Activated CD4-positive, alpha-beta T cell treated with anti-CD3 and anti-CD28 coated beads, Interleukin-2, amount 50 U/mL, for 1 hour (primary cell): ENCODE measurements at places on chromosomes 12 and 14.

GRCh38 chr12:89138048-89138852 is 214.1 kb downstream of the DUSP6 start:
- DNase-seq = no peak

DNA sequence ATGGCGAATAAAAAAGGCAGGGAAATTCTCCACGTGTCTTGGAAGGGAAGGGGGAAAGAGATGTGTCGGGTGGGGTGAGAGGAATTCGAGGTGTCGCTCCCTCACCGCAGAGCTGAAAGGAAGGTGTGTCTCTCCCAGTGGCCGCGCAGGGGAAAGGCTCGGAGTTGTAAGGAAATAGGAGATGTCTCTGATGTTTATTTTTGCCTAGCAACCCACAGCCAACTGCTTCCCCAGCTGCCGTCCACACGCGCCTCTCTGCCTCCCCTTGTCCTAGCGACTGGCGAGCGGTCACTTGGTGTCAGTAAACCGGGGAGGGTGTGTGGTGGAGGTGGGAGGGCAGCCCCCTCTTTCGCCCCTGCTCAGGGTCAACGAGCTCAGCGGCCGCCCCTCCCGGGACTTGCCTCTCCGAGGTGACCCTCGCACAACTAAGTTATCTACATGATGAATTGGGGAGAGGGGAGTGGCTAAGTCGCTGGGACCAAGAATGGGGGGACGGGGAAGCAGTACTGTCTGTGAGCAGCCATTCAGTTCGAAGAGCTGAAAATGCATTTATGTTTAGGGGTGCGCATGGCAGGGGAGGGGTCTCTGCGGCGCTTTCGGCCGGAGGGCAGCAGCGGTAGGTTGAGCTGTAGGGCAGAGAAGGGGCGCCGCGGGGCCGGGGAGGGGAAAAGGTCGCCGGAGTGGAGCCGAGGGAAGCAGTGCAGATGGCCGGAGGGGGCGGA is 585 bp upstream of the DYRK2 start:
- DNase-seq = peak; percentile 34

GRCh38 chr12:21627924-21628323 is 23.3 kb upstream of the GYS2 start:
- no peak for DNase-seq

DNA sequence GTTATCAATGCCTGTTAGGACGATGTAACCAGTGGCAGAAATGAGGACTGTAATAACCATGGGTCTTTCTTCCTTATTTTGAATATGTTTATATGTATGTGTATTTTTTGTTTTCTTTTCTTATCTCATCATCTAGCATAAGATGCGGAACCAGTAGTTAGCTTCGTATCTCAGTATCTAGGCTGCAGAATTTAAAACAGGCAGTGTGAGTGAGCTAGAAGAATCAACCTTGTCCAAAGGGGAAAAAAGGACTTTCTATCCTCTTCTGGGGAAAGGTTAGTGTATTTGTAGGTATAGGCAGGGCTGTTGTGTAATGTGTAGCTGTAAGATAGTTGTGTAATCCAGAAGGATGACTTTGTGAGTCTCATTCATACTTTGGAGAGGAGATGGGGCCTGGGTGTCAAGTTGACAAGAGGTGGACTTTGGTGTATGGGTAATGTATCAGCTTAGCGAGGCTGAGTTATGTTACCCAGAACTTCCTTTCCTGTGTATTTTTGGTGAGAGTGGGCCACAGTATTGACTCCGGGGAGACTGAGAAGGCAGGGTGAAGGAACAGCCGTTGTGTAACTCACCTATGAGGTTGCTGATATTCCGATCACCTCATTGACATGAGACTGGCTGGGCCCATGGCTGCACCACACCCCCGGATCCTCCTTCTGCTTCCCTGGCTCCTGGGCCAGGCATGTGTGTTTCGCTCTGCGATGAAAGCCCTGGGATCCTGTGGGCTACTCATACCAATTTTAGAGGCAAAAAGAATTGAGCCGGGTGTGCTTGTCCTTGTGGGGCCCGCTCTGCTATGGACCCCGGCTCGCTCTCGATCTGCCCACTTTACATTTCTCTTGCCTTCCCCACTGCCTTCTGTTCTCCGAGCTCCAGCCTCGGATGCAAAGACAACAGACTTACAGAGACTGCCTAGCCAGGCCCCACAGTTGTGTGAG is 24.3 kb downstream of the DLK1 start:
- no peak for DNase-seq

GRCh38 chr12:94429191-94429590 is 30.5 kb downstream of the CEP83 start:
- no peak for DNase-seq

DNA sequence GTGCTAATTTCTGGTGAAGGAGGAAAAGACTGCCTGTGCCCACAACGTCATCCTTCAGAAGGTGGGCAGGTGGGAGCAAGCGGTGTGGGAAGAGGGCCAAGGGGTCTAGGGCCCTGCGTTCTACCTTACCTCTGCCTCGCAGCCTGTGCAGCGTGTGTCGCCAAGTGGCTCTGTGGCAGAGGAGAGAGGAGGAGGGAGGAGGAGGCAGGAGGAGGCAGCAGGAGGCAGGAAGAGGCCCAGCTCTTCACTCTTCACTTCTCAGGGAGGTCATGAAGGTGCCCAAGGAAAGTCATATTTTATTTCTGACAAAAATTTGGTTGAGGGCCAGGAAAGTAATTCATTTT is 177.9 kb downstream of the MYRFL start:
- no peak for DNase-seq

DNA sequence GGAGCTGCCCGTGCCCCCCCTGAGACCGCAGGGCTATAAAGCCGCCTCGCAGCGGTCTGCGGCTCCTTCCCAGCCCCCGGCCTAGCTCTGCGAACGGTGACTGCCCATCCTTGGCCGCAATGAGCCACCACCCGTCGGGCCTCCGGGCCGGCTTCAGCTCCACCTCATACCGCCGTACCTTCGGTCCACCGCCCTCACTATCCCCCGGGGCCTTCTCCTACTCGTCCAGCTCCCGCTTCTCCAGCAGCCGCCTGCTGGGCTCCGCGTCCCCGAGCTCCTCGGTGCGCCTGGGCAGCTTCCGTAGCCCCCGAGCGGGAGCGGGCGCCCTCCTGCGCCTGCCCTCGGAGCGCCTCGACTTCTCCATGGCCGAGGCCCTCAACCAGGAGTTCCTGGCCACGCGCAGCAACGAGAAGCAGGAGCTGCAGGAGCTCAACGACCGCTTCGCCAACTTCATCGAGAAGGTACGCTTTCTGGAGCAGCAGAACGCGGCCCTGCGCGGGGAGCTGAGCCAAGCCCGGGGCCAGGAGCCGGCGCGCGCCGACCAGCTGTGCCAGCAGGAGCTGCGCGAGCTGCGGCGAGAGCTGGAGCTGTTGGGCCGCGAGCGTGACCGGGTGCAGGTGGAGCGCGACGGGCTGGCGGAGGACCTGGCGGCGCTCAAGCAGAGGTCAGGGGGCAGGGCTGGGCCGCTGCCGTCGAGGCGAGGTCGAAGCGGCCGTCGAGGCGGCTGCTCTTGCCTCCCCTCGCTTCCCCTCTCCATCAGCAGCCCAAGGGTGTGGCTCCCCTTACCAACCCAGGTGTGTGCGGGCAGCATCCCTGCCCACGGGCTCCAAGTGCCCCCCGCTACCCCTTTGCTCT is at the start of gene PRPH:
PRPH (plus strand) TSS at position 66 of the 855 bp plus-strand sequence; CDS start at position 120, 54 bp downstream.
- no peak for DNase-seq
